ENCODE measurements at places on chromosomes 4 and X.

GRCh38 chr4:183403486-183403885, 41.0 kb upstream of the CDKN2AIP start:
- no peak for DNase-seq

GRCh38 chrX:72057331-72057730, 74.4 kb downstream of the RTL5 start:
- no peak for DNase-seq

DNA sequence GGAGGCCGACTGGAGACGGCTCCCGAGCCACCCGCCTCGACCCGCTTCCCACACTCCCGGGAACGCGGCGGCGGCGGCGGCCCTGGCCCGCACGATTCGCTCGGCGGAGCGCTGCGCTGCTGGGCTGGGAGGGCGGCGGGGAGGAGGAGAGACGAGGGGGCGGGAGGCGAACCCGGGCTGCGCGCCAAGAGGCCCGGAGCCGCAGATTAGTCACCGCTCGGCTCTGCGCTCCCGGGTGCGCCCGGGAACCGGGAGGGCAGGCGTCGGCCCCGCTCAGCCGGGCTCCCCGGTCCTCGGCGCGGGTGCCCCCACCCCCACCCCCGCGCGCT, 11.2 kb upstream of the BCOR start:
- DNase-seq, result no peak

GRCh38 chr4:145898926-145899531, 39.6 kb downstream of the ZNF827 start:
- DNase-seq, result no peak

GRCh38 chrX:146363919-146364318, 445.7 kb upstream of the CXorf51B start:
- DNase-seq, result no peak

DNA sequence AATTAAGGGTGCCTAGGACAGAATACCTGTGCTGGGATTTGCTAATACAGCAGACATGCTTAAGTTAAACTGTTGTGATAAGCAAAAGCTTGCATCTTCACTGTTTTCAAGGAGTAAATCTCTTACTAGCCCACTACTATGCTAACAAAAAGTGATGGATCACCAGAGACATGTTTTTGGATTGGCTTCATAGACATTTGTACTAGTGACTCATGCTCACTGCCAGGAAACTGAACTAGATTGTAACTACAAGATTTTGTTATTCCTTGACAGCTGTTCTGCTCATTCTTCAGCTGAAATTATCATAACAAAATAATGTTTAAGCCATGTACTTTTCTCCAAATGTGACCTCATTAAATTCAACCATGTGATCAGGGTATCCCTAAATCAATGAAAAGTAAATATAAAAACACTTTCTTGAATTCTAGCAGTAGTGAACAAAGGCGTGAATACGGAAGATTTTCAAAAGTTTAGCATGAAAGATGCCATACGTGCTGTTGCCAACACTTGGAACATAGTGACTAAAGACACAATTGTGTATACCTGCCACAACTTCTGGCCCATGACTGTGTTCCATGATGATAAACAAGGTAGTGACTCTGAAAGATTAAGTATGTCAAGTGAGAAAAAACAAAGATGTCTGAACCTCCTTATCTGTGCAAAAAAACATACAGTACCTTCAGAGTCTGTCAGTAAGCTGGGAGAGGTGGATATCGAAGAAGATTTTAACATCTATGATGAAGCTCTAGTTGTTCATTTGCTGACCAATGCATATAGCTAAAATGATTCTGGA, 154.0 kb downstream of the BTC start:
- DNase-seq, result no peak

GRCh38 chrX:38754102-38754790, 47.0 kb upstream of the MID1IP1 start:
- no peak for DNase-seq

GRCh38 chr4:101027721-101028120, 319.6 kb downstream of the PPP3CA start:
- no peak for DNase-seq

GRCh38 chrX:16418650-16419049, 231.3 kb upstream of the S100G start:
- no peak for DNase-seq

Data from GM12891 (cell line).